ENCODE measurements at places on chromosomes 1 and 21. TPM values are rescaled to one million over a fixed set of nuclear protein-coding genes. Genes with fewer than 3 reads are reported as not detected.

Gene CASZ1
- 0.51 TPM for total RNA-seq

Gene BNIPL
- total RNA-seq: not detected

Gene FAM177B
- total RNA-seq: not detected

Gene SLAMF6
- total RNA-seq: not detected

Gene AMY1A
- total RNA-seq: not detected

DNA sequence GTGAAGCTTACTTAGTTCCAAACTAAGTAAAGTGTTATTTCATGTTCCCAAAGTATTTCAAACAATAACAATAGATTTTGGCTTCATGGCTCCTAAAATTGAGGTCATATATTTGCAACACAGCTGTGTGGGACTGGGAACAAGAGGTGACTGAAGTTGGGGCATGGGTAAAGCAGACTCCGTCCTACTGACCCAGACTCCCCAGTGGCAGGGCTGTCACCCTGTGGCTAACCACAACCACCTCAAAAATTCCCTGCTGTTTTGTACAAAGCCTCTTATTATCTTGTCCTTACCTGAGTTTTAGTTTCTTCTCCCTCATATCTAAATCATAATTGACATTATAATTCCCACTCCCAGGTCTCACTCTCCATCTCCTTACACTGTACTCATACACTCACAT is 117.6 kb downstream of the PTGER3 start:
- DNase-seq: no peak

GRCh38 chr1:89484092-89485038 is 40.3 kb upstream of the LRRC8B start:
- no peak for DNase-seq

- DNase-seq: no peak
These were observed 27.3 kb downstream of the F3 start for GRCh38 chr1:94514095-94514727.

GRCh38 chr1:37824001-37824400 is 16.0 kb upstream of the YRDC start:
- no peak for DNase-seq

DNA sequence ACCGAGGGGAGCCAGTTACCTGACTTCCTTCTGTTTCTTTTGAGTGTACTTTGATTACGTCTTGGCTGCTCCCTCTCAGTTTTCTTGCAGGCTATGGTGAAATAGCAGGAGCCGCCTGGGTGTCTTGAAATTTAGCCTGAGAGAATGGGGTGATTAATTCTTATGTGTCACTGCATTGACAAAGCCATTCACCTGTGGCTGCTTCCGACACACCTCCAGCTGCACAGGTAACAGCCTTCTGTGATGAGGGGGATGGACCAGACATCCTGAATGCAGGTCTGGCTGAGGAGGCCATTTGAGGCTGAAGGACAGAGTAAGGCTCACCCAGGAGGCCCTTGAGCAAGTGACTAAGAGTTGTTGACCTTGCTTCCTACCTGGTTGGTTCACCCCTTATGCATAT is 16.5 kb downstream of the CACNA1E start:
- no peak for DNase-seq

DNA sequence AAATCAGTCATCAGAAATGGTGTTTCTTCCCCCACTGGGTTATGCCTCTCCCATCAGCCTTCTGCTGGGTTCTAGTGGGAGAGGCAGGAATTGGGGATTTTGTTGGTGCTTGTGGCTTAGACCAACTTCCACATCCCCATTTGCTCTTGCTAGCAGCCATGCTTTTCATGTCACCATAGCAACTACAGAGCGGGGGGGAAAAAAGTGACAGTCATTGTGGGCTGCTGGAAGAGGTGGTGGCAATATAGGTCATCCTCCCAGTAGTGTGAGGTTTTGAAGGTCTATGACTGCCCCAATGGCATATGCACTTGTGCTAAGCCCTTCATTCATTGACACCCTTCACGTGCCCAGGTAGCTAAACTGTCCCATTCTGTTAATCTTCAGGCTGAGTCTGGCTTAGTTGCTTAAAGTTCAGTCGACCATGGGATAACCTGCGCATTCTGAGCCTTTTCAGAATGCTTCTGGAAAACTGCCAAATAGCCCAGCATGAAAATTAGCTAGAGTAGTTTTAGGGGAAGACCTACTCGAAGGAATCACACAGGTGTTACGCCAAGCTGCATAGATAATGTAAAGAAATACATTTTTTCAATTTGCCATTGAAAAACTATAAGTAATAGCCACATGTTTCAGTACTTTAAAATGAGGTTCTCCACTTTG is 53.7 kb upstream of the ZNF326 start:
- no peak for DNase-seq

DNA sequence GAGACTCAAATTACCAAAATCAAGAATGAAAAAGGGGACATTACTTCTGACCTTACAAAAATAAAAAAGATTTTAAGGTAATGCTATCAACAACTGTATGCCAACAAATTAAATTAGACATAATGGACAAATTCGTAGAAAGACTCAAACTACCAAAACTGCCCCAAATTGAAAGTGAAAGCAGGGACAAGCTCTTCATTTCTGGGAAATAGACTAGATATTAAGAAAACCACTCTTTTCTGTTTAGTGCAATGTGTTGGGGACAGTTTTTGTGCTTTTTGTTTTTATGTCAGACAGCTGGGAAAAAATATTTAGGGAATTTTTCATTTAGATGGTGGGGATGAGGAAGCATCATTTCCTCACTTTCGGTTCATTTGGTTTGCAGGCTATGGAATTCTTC is 4.9 kb upstream of the GBP1 start:
- DNase-seq: no peak

DNA sequence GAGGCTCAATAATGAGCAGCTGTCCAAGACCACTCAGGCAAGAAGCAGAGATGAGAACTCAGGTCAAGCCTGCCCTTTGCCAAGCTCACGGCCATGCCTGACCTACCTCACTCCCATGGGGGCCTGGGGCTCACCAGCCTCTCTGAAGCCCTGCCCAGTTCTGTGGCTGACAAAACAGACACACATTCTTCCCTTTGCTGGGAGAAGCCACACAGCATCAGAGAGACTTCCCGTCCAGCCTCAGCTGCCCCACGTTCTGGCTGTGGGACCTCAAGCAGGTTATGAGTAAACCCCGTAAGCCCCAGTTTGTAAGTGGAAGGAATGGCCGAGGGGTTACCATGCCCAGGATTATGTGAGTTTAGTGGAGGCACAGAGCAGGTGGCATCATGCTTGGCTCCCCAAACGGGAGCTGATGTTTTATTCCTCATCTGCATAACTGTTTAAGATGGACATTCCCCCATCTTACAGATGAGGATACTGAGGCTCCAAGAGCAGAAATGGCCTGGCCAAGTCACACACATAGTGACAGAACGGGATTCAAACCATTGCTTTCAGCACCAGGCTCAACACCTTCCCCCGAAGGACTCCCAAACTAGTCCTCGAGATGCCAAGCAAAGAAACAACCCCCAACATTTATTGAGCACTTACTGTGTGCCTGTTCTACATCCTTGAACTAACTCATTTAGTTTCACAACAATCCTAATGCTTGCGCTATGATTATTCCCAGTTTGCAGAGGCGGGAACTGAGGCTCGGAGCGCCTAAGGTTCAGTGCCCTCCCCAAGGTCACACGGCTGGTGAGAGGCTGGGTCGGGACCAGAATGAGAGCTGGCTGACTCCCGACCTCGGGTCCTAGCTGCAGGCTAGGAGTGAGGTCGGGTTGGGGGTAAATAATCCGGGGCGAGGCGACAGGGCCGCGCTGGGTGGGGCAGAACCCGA is 49.1 kb upstream of the LAPTM5 start:
- DNase-seq: no peak

GRCh38 chr1:76622774-76623528 is 244.3 kb upstream of the ST6GALNAC5 start:
- no peak for DNase-seq

GRCh38 chr1:162672622-162673260 is 40.5 kb downstream of the DDR2 start:
- no peak for DNase-seq

- no peak for DNase-seq
These were observed 15.8 kb downstream of the DEPDC1 start for GRCh38 chr1:68481041-68481440.

DNA sequence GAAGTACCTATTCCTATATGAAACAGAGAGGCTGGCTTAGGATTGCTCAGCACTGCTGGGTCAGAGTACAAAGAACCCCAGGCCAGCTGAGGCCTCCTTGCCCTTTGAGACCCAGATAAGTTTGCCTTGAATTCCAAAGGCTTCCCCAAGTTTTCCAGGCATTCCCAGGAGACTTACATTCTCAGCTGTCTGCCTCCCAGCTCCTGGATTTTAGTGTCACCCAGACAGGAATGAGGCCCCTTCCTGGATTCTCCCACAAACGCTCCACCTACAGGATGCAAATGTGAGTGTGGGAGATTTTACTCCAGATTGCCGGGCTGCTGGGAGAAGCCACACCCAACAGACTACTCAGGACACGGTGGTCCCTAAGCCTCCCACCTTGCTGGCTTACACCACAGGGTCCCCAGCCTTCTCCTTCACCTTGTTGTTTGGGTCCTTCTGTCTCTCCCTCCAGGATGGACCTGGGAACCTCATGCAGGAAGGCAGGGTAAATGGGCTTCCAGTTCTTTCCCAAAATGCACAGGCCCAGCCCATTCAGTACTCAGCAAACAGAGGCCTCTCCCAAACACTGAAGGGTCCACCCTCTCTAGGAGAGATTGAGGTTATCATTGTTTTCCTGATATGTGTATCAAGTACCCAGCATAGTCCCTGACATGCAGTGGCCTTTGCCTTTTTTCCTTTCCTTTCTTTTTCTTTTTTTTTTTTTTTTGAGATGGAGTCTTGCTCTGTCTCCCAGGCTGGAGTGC is 10.6 kb downstream of the RHBG start:
- peak; percentile 15 for DNase-seq

DNA sequence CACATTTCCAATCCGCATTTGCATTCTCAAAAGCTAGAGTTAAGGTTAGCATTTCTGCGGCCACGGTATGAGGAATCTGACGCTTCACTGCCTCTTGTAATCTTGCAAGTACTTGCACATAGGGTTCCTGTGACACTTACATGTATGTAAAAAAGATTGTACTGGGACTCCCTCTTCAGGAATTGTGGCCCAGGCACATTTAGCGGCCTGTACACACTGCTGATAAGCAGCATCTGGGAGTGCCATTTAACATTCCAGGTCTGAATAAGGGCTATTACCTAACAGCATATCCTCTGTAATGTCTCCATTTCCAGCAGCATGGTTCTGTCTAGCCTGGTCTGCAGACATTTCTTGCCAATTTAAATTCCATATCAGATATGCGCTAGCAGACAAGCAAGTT is 75.7 kb downstream of the AXDND1 start:
- DNase-seq: no peak

DNA sequence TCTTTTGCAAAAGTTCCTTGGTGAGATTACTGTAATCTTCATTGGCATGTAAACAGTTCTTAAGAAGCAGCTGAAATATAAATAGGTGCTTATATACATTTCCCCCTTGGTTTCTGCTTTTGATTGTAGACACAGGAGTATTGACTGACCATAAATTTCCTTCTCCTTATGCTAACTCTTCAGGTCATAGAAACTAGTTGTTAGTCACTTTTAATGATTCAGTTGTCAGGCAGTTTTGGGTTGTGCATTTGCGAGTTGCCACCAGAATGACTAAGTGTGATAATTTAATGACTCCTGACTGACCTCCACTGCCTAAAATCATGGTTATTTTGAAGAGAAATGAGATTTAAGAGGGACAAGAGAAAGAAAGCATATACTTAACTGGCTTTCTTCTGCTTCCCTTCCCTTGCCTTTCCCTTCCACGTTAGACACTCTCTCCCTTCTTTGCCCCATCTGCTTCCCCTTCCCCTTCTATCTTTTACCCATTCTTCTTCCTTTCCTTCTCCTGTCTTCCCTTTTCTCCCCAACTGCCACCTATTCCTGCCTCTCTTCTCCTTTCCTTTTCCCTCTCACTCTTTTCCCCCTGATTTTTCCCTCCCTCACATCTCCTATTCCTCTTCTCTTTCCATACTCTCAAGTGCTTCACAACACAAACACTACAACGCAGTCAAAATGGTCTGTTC is 12.3 kb downstream of the ZMPSTE24 start:
- peak; percentile 54 for DNase-seq

Data from HFFc6 (cell line).